ENCODE measurements at places on chromosomes 6 and 20.

DNA sequence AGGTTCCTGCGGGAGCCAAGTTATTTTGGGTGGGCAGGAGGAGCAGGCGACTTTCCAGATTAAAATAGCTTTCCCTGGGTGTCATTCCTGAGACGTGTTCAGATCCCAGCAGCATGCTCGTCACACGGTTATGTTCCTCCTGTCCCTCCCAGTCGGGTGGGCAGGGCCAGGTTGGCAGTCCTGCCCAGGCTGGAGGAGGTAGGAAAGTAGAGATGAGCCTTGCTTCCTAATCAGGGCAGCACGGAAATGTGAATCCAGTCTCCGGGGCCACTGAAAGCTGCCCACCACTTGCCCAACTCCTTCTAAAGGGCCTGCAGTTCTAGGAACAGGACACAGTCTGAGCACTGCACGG lies 137.0 kb downstream of the MRPL14 start:
- DNase-seq, result no peak

DNA sequence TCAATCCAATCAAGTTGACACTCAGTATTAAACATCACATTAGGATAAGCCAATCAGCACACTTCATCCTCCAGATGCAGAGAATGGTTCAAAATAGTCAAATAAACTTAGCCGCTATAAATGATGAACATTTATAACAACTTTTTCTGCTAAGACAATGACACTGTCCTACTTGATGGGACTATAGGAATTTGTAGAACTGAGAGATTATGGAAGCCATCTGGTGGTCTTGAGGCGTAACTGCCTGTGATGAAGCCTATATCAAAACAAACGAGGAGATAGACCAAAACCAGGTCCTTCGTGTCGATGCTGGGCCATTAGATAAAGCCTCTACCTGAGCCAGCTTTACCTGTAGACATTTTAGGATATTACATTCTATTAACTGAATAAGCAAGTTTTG lies 631.1 kb downstream of the COL12A1 start:
- DNase-seq, result no peak

DNA sequence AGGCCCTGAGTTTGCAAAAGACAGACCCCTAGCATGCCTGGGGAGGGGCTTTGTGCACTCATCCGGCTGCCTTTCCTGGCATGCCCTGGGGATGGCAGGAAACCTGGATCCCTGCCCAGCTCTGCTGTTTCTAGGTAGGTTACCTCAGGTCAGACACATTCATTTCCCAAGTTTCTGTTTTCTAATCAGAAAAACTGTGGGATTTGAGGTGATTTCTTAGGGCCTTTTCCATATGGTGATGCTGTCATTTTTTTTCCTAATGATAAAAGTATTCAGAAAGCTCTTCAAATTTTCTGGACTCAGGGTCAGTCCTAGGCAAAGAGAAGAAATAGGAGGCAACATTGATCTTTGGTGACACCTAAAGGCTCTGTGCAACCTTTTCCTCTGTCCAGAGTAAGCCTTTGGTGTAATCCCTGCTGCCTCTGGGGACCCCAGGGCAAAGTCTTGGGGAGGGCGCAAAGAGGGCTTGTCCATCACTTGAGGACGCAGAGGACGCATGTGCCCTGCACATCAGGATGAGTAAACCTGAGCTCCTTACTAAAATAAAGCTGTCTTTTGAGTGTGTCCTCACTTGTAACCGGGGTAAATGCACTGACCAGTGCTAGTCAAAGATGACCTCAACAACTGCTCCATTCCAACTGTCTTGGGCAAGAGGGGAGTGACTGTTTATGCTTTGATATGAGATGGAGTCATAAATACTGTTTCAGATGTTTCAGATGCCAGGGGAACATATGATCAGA lies 13.5 kb upstream of the TRAM2 start:
- DNase-seq, result no peak

- no peak for DNase-seq
Observed at GRCh38 chr20:25054995-25055629, 2.8 kb downstream of the ACSS1 start.

GRCh38 chr6:6002005-6002847 lies 4.5 kb downstream of the NRN1 start:
- no peak for DNase-seq

GRCh38 chr20:20401991-20402390 lies 34.1 kb downstream of the INSM1 start:
- DNase-seq, result no peak

- peak; percentile 77 for DNase-seq
Observed at GRCh38 chr6:29723666-29724588, 693 bp downstream of the HLA-F start.

DNA sequence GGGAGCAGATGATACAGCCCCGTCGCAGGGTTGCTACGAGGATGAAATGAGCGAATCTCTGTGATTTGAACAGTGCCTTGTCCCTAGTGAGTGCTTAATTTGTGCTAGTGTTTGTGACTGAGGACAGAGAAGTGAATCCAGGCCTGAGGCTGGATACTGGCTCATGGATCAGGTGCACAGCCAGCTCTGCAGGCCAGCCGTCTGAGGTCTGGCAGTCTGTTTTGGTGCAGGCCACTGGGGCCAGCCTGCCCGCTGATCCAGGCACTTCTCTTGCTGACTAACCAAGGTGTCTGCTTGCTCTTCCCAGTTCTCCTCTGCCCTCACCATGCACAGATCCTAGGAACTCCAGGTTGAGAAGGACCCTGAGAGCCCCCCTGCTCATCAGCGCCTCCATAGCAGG lies 181.0 kb downstream of the LRFN2 start:
- no peak for DNase-seq

DNA sequence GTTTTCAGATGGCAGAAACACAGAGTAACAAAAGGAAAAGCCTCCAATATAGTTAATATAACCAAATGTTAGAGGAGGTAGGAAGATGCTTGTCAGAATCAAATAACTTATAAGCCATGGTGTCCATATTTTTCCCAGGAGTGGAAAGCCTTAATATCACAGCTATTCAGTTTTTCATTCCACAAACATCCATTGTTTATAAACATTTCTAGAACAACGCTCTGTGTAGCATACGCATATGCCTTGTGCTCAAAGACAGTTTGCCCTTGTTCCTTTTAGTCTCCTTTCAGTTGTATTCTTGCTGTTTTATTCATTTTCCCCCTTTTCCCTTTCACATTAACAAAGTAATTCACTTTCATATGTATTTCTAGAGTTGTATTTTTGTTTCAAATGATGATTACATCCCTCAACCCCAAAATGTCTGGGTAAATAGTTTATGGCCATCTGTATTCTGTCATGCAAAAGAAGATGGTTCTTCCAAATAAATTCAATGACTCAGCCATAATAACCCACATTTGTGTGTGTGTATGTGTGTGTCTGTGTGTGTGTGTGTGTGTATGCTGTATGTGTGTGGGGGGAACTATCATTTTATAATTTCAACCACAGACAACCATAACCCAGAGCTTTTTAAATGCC lies 455.7 kb upstream of the SOX4 start:
- no peak for DNase-seq

- no peak for DNase-seq
Observed at GRCh38 chr6:26321005-26321404, 44.0 kb upstream of the BTN3A2 start.

GRCh38 chr6:83517500-83517899 lies 5.2 kb downstream of the PRSS35 start:
- DNase-seq, result no peak

- DNase-seq, result no peak
Observed at GRCh38 chr20:36085686-36086267, 68.8 kb upstream of the EPB41L1 start.

GRCh38 chr20:34089655-34090345 lies 22.2 kb downstream of the EIF2S2 start:
- DNase-seq, result no peak

GRCh38 chr6:81491454-81492101 lies 260.9 kb downstream of the TENT5A start:
- no peak for DNase-seq

DNA sequence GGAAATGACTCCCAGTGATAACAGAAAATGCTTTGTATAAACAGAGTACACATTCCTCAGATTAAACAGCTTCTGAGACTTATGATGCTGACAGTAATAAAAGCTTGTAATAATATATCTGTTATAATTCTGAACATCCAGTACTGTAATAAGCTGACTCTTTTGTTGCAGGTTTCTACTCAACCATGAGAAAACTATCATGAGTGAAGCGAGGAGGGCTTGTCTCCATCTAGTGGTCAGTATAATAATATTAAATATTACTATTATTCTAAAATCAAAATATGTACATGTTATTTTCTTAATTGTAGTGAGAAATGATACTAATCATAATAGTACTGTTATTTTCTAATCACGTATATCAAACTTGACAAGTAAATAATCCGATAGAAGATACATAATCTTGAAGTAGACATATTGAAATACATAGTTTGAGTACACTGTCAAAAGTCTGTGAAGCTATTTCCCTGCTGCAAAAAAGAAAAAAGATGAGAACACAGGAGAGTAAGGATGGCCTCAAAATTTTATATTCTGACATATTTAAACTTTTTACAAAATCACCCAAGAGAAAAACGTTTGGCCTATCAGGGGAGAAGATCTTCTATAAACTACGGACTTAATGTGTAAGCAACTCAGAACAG lies 183.1 kb downstream of the MOXD1 start:
- no peak for DNase-seq

DNA sequence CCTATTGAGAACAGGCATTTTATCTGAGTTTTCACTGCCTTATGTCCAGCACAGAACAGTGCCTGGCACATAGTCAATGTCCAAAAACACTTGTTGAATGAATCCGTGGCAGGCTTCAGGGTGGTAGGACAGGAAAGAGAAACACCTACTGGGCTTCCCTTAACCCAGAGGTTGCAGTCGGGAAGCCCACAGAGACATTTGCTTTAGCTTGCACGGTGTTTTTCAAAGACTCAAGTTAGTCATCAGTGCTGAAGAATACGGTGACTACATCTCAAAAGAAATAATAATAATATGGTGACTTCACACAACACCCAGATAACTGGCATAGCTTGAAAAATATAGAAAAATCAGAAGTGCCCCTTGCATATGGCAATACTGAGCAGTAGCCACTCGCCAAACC lies 160.4 kb downstream of the CD83 start:
- DNase-seq, result no peak

DNA sequence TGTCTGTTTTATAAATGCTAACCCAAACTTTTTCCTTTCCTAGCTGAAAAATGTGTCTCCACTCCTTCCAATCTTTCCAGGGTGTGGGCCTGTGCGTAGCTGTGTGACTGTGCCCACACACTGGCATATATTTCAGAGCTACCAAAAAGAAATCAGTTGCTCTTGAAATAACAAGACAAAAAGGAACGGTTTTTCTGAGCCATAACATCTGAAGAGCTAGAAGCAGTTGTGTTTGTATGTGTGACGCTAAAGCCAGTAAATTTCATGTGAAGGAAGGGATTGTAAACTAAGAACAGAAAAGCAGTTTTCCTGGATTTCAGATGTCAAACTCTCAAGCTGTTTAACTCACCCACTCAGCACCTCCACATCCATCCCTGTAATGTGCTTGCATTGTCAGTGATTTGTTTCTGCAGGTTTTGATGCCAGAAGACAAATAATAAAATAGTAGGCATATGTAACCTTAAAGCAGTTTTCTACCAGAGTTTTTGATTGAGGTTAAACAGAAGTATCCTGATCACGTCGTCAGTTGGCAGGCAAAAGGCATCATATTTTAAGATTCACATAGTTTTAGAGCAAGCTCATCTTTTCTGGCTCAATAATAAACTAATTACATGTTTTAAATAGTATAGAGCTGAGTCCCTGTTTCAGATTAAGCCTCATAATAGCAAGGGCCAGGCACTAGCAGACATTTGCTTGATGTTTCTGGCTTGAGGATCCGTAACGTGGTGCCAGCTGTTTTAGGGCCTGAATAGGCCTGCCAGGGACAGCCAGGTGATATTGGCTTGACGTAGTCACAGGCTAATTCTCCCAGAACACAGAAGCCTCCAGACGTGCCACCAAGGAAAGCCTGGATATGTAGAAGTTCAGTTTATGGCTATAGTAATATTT lies 90.9 kb downstream of the FOXO3 start:
- DNase-seq, result no peak

GRCh38 chr20:56752274-56752673 lies 123.2 kb downstream of the TFAP2C start:
- no peak for DNase-seq

DNA sequence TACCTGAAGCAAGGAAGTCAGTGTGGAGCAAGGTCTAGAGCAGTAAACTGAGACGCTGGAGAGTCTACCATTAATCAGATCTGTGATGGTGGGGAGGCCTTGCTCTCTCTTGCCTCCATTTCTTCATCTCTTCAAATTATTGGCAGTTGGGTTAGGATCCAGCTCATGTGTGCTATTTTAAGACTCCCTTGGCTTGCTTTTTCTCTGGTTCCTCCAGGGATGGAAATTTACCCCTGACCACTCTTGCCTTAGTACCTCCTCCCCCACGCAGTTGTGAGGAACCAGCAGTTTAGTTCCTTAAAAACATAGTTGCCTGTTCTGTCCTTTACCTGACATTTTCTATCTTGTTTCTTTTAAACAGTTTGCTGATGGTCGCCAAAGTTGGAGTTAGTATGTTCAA lies 7.4 kb downstream of the TMEM14C start:
- no peak for DNase-seq

- no peak for DNase-seq
Observed at GRCh38 chr6:37622646-37623071, 75.0 kb downstream of the MDGA1 start.

DNA sequence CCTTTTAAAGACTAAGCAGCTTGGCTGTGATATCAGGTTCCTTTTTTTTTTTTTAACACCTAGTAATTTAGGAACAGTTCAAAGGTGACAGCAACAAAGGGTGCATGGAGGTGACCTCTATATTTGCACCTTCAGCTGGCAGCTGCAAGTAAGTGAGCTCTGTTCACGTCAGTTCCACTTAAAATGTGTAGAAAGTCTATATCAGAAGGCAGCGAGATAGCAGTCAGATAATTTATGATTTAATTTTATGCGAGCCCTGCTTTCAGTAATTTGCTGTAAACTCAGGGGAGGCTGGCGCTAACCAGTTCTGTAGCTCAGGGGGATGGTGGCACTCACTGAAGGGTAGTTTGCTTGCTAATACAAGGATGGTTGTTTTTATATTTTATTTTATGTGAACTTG lies 602.8 kb upstream of the MMS22L start:
- DNase-seq, result no peak

DNA sequence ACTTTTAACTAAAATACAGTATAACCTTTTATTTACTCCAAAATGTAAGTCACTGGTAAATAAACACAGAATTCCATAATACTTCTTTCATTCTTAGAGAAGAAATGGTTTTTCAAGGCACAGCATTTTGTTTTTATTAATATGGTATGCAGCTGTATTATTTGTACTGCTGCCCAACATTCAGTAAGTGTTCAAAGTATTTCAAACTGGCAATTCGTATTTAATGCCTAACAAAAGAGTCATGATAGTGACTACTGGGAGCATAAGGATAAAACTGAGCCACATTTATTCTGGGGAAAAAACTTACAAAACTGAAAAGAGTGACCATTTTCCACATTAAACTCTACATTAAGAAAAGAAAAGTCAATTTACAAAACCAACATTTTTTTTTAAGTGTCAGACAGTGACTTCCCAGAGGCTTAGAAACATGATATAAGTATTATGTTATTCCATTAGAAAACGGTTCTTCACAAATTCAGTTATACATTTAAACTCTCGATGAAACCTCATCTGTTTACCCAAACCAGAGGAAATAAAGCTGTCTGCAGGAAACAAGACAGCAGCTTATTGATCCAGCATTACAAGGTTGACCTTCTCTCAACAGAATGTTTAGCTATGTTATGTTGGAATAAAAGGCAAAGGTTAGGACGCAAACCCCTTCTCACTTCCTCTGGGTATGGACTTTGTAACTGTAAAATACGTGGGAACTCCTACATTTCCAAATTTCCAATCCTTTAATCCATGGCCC lies 24.3 kb downstream of the EPB41L2 start:
- no peak for DNase-seq

- no peak for DNase-seq
Observed at GRCh38 chr6:159871906-159872305, 18.9 kb upstream of the MAS1 start.

GRCh38 chr6:22699151-22699550 lies 129.8 kb downstream of the HDGFL1 start:
- DNase-seq, result no peak
